Naive thymus-derived CD4-positive, alpha-beta T cell (primary cell): ENCODE measurements at places on chromosomes 6 and 20. TPM values are rescaled to one million over a fixed set of nuclear protein-coding genes. Genes with fewer than 3 reads are reported as not detected.

SLC17A9 gene
- total RNA-seq: 5.6 and 8.3 TPM in 2 replicates

SLPI gene
- total RNA-seq: not detected

LY6G5B gene
- 27.7 and 29.1 TPM in 2 replicates for total RNA-seq

RGS19 gene
- 93.4 and 99.3 TPM in 2 replicates for total RNA-seq
